Sciatic nerve (tissue), 2 donors: ENCODE measurements at places on chromosomes 7 and 10. TPM values are rescaled to one million over a fixed set of nuclear protein-coding genes. Genes with fewer than 3 reads are reported as not detected.

GRCh38 chr10:95655571-95656290 is 780 bp downstream of the ALDH18A1 start:
- DNase-seq: no peak

- peak; percentile 59 for DNase-seq
These were observed 882 bp downstream of the IRF5 start for GRCh38 chr7:128938544-128939074.

GRCh38 chr7:117124591-117125220 is 171.4 kb downstream of the ST7 start:
- peak; percentile 83 for DNase-seq

DNA sequence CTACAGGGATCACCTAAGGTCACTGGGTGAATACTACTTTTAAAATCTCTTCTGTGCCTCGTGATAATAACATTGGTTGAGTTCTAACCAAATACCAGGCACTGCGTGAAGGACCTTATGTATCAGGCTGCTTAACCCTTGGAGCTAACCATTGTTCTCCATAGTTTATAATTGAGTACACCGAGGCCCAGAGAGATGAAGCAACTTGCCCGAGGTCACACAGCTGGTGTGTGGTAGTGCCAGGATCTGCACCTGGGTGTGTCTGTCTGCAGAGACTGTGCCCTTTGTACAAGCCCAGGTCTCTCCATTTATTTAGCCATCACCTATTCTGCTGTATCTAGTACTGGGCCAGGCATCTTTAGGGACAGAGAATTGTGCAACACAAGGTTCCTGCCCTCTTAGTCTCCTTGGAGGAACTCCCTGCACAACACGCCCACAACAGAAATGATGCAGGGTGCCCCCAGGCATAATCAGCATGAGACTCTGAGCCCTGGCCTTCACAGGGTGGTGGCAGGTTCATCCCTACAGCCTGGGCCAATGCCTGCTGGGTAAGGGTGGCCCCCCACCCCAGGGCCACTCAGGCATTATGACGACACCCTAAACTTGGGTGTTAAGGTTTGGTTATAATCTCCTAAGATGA is 31.5 kb downstream of the UNC5B start:
- no peak for DNase-seq

GRCh38 chr7:98982686-98983085 is 104.4 kb downstream of the TRRAP start:
- DNase-seq: no peak

- DNase-seq: no peak
These were observed 8.0 kb upstream of the EPHA1 start for GRCh38 chr7:143416565-143417149.

RET gene
- total RNA-seq: 0.80 TPM

RSPH10B gene
- total RNA-seq: 0.27 TPM

GRCh38 chr10:122099562-122099961 is 110.6 kb downstream of the TACC2 start:
- DNase-seq: no peak

DNA sequence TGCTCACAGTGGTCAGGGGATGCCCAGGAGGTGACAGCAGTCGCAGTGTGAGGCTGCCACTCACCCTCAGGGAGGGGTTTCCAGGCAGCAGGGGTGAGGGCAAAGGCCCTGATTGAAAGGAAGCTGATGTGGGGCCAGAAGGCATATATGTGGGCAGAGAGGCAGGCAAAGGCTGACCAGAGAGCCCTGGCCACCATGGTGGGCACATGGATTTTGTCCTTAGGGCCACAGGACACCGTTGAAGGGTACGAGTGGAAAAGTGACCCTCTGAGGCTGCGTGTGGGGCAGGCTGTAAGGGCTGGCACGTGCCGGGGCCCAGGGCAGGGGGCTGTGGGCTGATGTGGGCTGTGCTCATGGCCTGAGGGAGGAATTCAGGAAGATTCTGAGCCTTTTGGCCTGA is 57.5 kb upstream of the ZNF32 start:
- DNase-seq: no peak

PDZD7 gene
- total RNA-seq: 3.8 TPM

DNA sequence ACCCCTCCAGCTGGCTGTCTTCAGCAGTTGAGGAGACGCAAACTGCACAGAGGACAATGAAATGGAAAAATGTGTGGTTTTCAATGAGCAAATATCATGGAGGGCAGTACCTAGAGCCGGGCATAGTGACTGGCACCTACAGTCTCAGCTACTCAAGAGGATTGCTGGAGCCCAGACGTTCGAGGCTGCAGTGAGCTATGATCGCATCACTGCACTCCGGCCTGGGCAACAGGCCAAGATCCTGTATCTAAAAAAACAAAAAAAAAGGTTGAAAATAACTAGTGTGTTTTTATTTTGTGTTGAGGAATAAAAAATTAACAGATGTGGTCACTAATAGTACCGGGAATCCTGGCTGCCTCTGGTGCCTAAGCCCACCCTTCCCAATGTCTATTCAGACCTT is 345.5 kb downstream of the GALNT17 start:
- DNase-seq: no peak

GRCh38 chr10:85238676-85239075 is 910.3 kb downstream of the CCSER2 start:
- no peak for DNase-seq

CYP3A7 gene
- total RNA-seq: not detected

GRCh38 chr7:64541438-64542359 is 21.2 kb downstream of the ZNF680 start:
- no peak for DNase-seq

ZCCHC24 gene
- total RNA-seq: 150 TPM

OR6B1 gene
- not detected for total RNA-seq

DNA sequence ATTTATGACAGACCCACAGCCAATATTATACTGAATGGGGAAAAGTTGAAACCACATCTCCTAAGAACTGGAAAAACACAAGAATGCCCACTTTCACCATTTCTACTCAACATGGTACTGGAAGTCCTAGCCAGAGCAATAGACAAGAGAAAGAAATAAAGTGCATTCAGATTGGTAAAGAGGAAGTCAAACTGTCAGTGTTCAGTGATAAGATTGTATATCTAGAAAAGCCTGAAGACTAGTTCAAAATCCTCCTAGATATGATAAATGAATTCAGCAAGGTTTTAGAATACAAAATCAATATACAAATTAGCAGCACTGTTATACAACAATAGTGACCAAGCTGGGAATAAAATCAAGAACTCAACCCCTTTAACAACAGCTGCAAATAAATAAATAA is 6.9 kb upstream of the ZNF138 start:
- DNase-seq: no peak

- DNase-seq: no peak
These were observed 421.4 kb upstream of the MGMT start for GRCh38 chr10:129045599-129045998.

LRRC4 gene
- total RNA-seq: 14.7 TPM

DNA sequence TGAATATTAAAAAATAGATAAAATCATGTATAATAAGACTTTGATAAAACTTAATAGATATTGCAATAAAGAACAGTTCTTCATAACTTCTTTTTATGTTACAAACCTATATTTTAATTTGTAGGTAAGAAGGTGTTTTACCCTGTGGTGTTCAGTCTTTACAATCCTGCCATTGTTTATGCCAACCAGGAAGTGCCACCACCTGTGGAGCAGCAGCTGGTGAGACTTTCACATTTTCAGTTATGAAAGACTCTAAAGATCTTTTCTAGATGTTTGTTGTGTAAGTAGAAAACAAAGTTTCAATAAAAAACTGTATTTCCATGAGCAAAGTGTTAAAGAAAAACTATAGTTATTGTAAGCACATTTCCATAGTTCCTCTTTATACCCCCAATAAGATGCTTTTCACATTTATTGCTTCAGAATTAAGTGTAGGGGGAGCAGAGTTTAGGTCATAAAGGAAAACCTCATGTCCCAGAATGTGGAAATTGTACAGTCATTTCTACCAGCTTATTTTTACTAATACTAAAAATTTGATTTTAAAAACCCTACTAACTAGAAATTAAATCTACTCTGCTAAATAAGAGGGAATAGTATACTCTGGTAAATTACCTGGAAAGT is 28.7 kb downstream of the CSGALNACT2 start:
- no peak for DNase-seq

DNA sequence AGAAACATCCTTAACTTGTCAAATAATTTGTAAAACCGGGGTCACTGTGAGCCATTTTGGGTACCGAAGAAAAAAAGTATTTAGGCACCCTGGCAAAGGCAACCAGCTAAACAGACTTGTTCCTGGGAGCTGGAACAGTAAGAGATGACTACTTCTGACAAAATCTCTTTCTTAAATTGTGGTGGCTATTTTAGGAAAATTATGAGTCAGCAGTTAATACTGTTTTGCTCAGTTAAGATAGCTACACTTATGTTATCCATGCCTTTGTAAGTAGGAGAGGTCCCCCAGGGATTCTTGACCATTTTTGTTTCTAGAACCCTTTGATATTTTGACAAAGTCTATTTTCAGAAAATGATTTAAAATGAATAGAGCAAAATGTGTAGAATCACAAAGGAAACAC is 68.7 kb downstream of the TAX1BP1 start:
- no peak for DNase-seq

GRCh38 chr10:13915710-13916109 is 328.9 kb downstream of the PRPF18 start:
- peak; percentile 84 for DNase-seq

ACTL6B gene
- not detected for total RNA-seq

DNA sequence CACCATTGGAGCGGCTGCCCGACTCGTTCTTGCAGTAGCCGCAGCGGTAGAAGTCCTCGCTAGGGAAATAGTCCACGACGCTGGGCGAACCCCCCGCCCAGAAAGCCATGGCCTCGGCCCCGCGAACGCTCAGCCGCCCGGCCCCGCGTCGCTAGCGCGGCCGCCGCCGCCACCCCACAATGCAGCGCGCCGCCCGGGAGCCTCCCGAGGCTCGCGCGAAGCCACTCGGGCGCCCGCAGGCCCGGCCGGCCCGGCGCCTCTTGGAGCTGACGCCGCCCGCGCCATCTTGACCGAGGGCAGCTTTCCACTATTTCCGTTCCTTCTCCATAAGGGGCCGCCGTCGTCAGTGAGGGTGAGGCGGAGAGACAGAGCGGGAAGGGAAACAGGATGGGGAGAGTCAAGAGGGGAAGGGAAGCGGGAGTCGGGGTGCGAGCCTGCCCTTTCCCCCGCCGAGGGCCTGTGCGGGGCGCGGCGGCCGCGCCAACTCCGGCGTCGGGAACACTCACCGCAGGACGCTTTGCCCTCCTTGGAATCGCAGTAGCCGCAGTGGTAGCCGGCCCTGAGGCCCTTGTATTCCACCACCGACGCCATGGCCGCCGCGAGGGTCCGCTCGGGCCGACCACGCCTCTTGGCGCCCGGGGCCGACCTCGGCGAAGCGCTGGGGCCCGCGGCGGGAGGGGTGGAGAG is at the start of gene ATE1:
ATE1 (minus strand) TSS at position 191 of the 687 bp plus-strand sequence; CDS start at position 109, 82 bp downstream.
- DNase-seq: peak; percentile 94

PIP gene
- not detected for total RNA-seq

- DNase-seq: no peak
These were observed 59.0 kb downstream of the EGFR start for GRCh38 chr7:55077561-55078410.

- no peak for DNase-seq
These were observed 30.1 kb downstream of the PDZD8 start for GRCh38 chr10:117345143-117345542.

DNA sequence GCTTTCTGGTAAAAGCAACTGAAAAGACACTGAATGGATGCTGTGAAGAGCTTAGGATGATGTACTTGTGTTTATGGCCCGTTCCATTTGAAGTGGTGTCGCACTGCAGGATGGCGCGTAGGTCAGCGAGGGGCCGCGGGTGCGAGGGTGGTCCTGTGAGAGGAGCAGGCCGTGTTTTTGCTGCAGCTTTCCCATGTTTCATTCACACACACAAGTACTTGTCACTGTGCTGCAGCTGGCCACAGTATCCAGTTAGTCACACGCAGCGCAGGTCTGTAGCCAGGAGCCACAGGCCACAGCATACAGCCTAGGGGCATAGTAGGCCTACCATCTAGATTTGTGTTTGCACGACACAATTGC is 23.2 kb downstream of the WIPI2 start:
- no peak for DNase-seq

- no peak for DNase-seq
These were observed 34.3 kb downstream of the FRMPD2 start for GRCh38 chr10:48240196-48240595.

DNA sequence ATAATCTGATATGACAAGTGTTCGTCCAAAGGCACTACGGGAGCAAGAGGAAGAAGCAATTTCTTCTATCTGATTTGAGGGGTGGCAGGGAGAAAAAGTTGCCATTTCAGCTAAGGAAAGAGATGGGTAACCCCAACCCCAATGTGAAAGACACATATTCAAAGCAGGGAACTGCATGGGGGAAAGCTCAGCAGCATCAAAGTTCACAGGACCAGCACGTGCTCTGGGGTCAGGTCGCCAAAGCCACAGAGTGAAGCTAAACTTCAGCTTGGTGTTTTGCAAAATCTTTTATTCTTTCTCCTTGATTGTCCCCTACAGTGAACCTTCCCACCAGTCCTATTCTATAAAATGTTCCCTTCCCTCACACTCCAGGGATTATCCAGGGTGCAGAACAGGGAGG is 112.8 kb upstream of the PPP2R2D start:
- DNase-seq: no peak
